ENCODE measurements at places on chromosomes 3 and 15.

DNA sequence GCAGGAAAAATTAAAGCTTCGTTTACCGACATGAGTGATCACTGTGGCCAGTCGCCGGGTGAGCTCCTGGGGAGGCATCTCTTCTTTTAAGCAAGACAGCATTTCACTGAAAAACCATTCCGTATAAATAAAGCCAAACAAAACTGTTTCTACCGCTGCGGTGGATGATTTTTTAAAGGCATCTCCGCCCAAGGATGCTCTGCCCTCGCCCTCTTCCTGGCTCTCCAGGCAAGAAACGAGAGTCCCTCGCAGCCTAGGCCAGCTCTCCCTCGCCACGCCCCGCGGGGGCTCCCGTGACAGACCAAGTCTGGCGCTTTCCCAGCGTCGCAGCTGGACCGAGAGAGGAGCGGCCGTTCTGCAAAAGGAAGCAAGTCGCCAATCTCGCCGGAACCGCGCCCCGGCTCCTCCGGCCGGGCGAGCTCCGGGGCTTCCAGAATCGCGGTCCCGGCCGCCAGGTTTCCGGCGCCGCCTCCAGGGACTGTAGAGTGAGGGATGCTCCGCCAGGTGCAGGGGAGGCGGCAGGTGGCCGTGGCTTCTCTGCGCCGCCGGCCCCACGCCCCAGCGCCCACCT lies 458 bp downstream of the MCF2L2 start:
- no peak overlapping the region for H3K27ac ChIP-seq
- peaks cover 39% of the 10 kb centered on the region for H3K27me3 ChIP-seq
- peak overlapping the region; percentile 36 for H3K4me3 ChIP-seq
- peaks cover 13% of the 10 kb centered on the region for H3K4me1 ChIP-seq
- no peaks in the 10 kb centered on the region for H3K36me3 ChIP-seq

GRCh38 chr3:46135475-46135874 lies 72.6 kb downstream of the CCR1 start:
- no peaks in the 10 kb centered on the region for H3K36me3 ChIP-seq
- no peaks in the 10 kb centered on the region for H3K4me1 ChIP-seq
- DNase-seq: no peak
- no peak overlapping the region for H3K4me3 ChIP-seq
- H3K27ac ChIP-seq: no peak overlapping the region

GRCh38 chr15:68421115-68421551 lies 10.8 kb downstream of the ITGA11 start:
- no peaks in the 10 kb centered on the region for H3K4me1 ChIP-seq
- no peaks in the 10 kb centered on the region for H3K36me3 ChIP-seq
- H3K27ac ChIP-seq: no peak overlapping the region

DNA sequence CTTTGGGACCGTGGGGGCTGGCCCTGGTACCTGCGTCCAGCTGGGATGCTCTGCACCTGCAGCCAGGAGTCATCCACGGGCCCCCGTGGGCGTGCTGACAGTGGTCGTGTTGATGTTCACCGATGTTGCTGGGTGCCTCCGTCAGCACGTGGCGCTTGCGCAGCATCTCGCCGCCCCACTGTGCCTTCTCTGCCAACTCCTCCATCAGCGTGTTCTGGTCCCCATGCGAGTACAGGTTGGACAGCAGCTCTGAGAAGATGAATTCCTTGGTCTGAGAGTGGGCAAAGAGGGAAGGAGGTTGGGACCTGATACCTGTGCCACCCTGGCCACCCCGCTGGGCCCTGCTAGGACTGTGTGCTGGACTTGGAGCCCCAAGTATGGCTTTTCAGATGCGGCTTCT lies 61.4 kb downstream of the ADAMTS7 start:
- H3K4me1 ChIP-seq: peaks cover 7% of the 10 kb centered on the region
- DNase-seq: no peak
- H3K4me3 ChIP-seq: no peak overlapping the region
- H3K27ac ChIP-seq: no peak overlapping the region
- H3K27me3 ChIP-seq: no peaks in the 10 kb centered on the region

DNA sequence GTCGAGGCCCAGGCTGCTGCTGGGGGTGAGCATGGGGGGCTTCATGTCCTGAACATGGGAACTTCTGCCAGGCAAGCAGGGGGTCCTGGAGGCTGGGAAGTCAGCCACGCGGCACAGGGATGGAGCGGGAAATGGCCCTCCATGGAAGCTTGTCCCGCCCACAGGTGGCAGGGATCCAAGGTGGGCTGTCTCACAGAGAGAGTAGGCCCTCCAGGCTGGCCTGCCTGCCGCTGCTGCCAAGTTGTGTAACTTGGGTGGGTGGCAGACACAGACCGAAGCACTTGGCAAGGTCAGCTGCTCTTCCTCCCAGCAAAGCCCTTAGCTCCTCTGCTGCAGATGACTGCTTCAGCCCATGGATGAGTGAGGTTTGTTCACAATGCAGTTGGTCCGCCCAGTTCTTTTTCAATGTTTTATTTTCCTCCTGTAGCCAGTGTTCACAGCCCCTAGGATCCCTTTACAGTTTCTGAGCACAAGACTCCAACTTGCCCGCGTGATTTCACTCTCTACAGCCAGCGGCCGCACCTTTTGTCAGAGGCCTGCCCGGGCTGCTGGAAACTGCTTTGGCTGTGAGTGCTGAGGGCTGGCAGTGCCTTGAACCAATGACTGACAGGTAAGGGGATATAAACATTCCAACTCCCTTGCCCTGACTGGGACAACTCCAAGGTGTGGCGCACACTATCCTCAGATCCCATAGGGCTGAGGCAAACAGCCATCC lies 26.7 kb downstream of the HCN4 start:
- H3K27me3 ChIP-seq: 0 out of 2 replicates have a peak, but pooled peaks cover 3% of the 10 kb centered on the region
- no peak for DNase-seq
- no peaks in the 10 kb centered on the region for H3K36me3 ChIP-seq
- no peak overlapping the region for H3K4me3 ChIP-seq

DNA sequence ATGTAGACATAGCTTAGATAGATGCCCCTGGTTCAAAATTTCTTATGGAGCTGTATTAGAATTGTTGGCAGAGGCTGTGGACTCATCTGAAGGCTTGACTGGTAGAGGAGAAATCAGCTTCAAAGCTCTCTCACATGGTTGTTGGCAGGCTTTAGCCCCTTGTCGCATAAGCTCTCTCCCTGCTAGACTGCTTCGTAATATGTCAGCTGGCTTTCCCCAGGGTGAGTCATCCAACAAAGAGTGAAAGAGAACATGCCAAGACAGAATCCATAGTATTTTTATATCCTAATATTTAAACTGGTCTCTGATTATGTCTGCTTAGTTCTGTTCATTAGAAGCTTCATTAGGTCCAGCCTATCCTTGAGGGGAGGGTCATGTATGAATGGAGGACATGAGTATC lies 427.4 kb upstream of the NAALADL2 start:
- no peaks in the 10 kb centered on the region for H3K36me3 ChIP-seq
- DNase-seq: no peak
